Muscle of leg (tissue), 16 donors: ENCODE measurements at places on chromosomes 16 and 17.

GRCh38 chr17:77999413-78000173 is 41.1 kb downstream of the TNRC6C start:
- H3K4me3 ChIP-seq = no peak overlapping the region
- no peaks in the 10 kb centered on the region for H3K36me3 ChIP-seq
- no peak for DNase-seq
- no peak overlapping the region for H3K27ac ChIP-seq
- no peaks in the 10 kb centered on the region for H3K27me3 ChIP-seq
- peaks cover 3% of the 10 kb centered on the region for H3K4me1 ChIP-seq

- no peak for DNase-seq
- H3K27me3 ChIP-seq = no peaks in the 10 kb centered on the region
- no peaks in the 10 kb centered on the region for H3K4me1 ChIP-seq
- no peaks in the 10 kb centered on the region for H3K36me3 ChIP-seq
- no peak overlapping the region for H3K4me3 ChIP-seq
Observed at GRCh38 chr17:29880031-29880430, 50.0 kb downstream of the SSH2 start.

GRCh38 chr16:56835320-56835719 is 29.7 kb upstream of the SLC12A3 start:
- H3K4me1 ChIP-seq = no peaks in the 10 kb centered on the region
- H3K27me3 ChIP-seq = no peaks in the 10 kb centered on the region
- H3K27ac ChIP-seq = no peak overlapping the region
- H3K4me3 ChIP-seq = no peak overlapping the region
- H3K36me3 ChIP-seq = peaks cover 67% of the 10 kb centered on the region

DNA sequence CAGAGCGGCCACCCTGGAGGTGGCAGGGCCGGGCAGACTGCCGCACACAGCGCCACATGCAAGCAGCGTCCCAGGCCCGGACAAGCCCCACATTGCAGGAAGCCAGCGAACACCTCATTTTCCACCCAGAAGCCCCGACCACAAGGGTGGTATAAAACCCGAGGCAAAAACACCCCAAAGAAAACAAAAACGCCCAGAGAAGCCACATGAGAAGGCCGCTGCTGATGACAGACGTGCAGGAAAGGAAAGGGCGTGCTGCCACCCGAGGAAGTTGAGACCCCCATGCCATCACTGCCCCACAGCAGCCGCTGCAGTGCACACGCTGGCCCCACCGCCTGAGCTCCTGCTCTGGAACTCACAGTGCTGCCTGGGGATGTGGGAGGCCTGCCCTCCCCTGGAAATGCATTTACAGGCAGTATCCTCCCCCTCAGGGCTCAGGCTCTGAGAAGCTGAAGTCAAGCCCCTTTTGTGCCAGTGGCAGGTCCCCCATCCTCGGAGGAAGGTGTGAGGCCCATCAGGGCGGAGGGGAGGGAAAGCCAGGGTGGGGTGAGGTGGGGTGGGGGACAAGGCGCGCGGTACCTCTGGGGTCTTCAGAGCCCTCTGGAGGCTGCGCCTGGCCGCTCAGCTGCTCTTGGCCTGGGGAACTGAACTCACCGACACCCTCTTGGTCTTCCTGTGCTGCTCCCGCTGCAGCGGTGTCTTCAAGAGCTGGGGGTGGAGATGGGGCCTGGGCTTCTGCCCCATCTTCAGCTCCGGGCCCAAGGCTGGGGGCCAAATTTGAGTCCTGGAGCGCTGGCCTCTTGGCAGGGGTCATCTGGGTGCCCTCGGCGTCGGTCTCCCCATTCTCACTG is 62.0 kb downstream of the IL21R start:
- DNase-seq = no peak
- H3K36me3 ChIP-seq = peaks cover 87% of the 10 kb centered on the region
- no peaks in the 10 kb centered on the region for H3K27me3 ChIP-seq
- H3K4me3 ChIP-seq = no peak overlapping the region

- H3K4me1 ChIP-seq = peaks cover 60% of the 10 kb centered on the region
- DNase-seq = no peak
- peak overlapping the region; percentile 77 for H3K27ac ChIP-seq
- peak overlapping the region; percentile 65 for H3K4me3 ChIP-seq
- peaks cover 13% of the 10 kb centered on the region for H3K36me3 ChIP-seq
- H3K27me3 ChIP-seq = no peaks in the 10 kb centered on the region
Observed at GRCh38 chr16:2008631-2009163, 924 bp downstream of the ZNF598 start.

- no peaks in the 10 kb centered on the region for H3K27me3 ChIP-seq
- DNase-seq = peak; percentile 92
- H3K27ac ChIP-seq = peak overlapping the region; percentile 59
- H3K4me3 ChIP-seq = peak overlapping the region; percentile 2
- H3K4me1 ChIP-seq = peaks cover 3% of the 10 kb centered on the region
Observed at GRCh38 chr17:60577147-60577915, 22.7 kb upstream of the PPM1D start.

- peaks cover 23% of the 10 kb centered on the region for H3K36me3 ChIP-seq
- no peak overlapping the region for H3K27ac ChIP-seq
- no peak for DNase-seq
Observed at GRCh38 chr17:67974598-67975066, 21.6 kb downstream of the C17orf58 start.

DNA sequence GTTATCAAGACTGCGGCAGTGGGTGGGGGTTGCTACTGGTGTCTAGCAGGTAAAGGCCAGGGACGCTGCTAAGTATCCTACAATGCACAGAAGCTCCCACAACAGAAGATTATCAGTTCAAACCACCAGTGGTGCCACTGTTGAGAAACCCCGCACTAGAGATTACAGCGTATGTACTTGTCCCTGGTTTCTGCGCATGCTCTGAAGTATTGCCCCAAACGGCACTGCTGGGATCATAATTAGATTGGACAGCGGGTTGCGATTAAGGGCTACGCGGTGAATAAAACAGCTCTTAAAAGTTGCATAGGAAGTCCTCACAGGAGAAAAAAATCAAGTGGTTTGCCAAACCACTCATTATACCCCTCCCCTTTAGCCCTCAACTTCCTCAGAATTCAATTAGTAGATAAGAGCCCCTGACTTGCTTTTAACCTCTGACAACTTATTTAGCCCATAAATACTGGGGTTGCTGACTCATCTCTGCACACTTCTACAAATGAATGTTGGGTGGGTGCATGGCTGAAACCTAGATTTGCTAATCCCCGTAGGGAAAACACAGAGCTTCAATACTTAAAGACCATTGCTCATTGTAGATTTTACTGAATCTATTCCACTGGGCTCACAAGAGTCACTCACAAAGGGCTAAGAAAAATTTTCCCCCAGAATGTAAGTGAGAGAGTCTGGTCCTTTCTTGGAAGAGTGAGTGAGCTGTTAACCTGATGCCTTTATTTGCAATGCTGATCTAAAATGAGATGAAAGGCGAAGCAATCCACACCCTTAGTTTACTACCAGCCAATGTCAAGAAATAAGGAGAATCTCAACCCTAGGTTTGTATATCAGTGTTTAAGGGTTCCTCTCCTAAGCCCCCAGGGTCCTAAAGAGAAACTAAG is 91.8 kb downstream of the RGS9 start:
- H3K27me3 ChIP-seq = peaks cover 6% of the 10 kb centered on the region
- no peak overlapping the region for H3K4me3 ChIP-seq
- DNase-seq = peak; percentile 12
- H3K36me3 ChIP-seq = no peaks in the 10 kb centered on the region

GRCh38 chr17:54524501-54524900 is 376.2 kb upstream of the TOM1L1 start:
- no peaks in the 10 kb centered on the region for H3K36me3 ChIP-seq
- no peak for DNase-seq
- no peaks in the 10 kb centered on the region for H3K27me3 ChIP-seq
- H3K27ac ChIP-seq = no peak overlapping the region

DNA sequence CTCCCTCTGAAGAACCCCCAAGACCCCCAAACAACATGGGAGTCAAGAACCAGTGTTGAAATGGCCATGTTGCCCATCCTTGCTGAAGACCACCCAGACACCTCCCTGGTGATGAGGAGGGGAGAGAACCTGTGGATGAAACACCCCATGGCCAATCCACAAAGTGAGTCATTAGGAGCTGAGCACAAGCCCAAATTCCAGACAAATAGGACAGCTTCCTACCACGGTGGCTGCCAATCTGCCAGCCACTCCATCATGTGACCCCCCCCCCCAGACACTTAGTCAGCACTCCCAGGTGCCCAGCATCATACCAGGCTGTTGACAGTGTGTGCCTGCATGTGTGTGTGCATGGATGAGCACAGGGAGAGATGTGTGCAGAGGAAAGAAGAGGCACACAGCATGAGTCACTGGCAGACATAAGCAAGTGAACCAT is 26.4 kb upstream of the RPL38 start:
- no peak overlapping the region for H3K27ac ChIP-seq
- DNase-seq = no peak

DNA sequence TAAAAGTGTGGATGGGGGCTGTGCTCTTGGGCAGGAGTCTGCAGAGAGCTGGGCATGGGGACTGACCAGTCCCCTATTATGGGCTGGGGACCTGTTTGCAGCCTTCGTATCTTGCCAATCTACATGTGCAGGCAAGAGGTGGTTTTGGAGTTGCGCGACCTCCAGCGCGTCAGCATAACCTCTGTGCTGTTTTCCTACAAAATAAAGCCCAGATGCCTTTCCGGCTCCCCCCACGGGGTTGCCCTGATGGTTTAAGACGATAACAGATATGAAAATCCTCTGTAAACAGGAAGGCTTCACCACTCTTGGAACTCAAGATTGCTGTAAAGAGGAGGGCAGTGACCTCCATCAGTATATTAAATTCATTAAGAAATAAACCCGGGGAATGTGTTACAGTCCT is 16.5 kb upstream of the SPPL2C start:
- no peaks in the 10 kb centered on the region for H3K4me1 ChIP-seq
- H3K36me3 ChIP-seq = no peaks in the 10 kb centered on the region
- H3K27me3 ChIP-seq = peaks cover 38% of the 10 kb centered on the region
- DNase-seq = no peak
- H3K4me3 ChIP-seq = no peak overlapping the region

DNA sequence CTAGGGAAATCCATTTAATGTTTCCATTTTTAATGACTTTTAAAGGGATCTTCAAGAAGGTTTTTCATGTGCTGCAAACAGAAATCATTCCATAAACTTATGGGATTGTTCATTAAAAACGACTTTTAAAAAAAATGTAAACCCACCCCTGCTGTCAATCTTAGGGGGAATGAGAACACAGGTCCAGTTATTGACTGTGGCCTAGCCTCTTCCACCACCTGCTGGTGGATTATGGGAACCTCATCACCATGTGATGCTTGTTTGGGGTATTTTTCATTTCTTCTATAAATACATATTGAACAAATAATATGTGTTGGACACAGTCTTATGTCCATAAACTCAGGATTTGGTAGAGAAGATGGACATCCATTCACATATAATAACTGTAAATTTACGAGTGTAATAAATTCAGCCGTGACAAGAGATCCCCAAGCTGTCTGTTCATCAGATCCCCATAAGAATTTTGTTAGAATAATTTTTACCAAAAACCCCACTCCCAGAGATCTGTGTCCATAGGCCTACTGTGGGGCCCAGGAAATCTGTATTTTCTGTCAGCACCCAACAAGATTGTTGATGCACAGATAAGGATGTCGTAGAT is 42.0 kb upstream of the TMC5 start:
- no peaks in the 10 kb centered on the region for H3K36me3 ChIP-seq
- H3K27ac ChIP-seq = no peak overlapping the region
- no peaks in the 10 kb centered on the region for H3K4me1 ChIP-seq
- no peak overlapping the region for H3K4me3 ChIP-seq

DNA sequence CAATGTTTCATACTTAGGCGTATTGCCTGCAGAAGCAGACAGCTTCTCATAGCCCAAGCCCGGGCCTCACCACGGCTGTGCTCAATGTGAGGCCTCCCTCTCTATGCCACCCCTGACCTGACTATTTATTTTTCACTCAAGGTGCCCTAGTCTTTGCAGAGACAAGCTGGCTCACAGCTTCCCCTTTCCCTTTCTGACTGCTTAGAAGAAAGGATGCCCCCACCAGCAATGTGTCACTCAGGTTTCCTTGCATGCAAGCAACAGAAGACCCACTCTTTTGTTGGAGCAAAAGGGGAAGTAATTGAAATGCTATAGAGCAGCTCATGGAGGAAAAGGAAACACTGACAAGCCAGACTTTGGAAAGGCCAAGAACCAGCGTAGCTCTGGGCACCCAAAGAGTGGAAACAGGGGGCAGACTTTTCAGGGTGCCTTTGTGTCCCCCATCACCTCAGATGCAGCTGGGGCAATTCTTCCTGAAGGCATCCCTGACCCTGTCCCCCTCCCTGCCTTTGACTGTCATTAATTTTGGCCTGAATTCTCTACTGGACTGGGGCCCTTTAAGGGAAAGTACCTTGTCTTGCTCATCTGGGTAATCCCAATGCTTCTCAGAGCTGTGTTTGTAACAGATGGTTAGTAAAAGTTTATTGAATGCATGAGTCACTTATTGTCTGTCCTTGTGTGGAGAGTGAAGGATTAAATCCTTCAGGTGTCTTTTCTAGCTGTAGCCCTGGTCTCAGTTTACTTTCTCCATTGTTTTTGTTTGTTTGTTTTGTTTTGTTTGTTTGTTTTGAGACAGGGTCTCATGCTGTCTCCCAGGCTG is 17.8 kb downstream of the RGS9 start:
- no peak overlapping the region for H3K27ac ChIP-seq
- peaks cover 3% of the 10 kb centered on the region for H3K4me1 ChIP-seq
- no peak for DNase-seq
- no peak overlapping the region for H3K4me3 ChIP-seq

DNA sequence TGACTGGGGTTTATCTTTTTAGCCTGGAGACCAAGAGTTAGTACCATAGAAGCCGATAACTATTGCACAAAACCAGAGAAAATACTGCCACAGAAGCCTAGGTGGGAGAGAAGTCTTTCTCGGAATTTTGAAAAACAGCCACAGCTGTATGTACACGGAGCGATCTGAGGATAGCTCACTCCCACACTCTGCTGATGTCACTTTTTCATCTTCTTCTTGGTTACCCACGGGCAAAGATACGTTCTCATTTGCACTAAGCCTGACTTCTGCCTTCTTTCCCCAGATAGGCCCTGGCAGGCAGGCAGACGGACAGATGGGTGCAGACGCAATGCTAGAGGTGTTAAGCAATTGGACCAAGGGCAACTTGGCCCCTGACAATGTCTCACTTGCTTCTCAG is 9.1 kb upstream of the CBX4 start:
- H3K27ac ChIP-seq = no peak overlapping the region
- H3K4me1 ChIP-seq = peaks cover 20% of the 10 kb centered on the region
- H3K4me3 ChIP-seq = no peak overlapping the region
- DNase-seq = no peak
- no peaks in the 10 kb centered on the region for H3K36me3 ChIP-seq
- peaks cover 48% of the 10 kb centered on the region for H3K27me3 ChIP-seq

DNA sequence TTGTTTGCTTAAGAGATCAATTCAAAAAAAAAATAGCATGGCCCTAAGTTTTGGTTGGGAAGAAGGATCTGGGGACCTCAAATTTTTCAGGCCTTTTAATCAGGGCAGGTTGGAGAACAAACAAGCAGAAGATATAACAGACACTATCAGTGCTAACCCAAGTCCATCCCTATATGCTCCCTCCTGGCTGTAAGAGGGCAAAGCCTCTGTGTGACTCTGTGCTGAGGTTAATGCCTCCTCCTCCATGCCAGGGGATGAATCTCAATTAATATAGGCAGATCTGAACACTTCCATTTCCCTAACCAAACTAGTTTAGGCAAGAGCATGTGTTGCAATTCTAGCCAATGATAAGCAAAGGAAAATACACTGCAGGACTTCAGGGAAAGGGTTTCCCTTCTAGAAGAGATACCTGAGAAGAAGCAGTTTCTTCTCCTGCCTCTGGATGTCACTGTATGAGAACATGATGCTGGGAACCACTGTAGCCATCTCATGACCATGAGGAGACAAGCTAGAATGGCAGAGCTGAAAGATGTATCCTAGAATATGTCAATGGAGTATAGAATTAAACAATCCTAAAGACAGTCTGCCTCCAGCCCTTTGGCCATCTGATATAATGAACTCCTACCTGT is 76.0 kb downstream of the CHD9NB start:
- peak; percentile 27 for DNase-seq
- H3K36me3 ChIP-seq = no peaks in the 10 kb centered on the region
- H3K4me1 ChIP-seq = no peaks in the 10 kb centered on the region
- H3K27me3 ChIP-seq = no peaks in the 10 kb centered on the region
- H3K27ac ChIP-seq = no peak overlapping the region
